EL (cell line): ENCODE measurements at places on chromosomes 1 and 21.
A peak's percentile ranks its signal among the peaks of the same experiment; 100 is the strongest.

- DNase-seq = peak; percentile 92
Observed at GRCh38 chr21:29145354-29145782, 14.9 kb downstream of the MAP3K7CL start.

DNA sequence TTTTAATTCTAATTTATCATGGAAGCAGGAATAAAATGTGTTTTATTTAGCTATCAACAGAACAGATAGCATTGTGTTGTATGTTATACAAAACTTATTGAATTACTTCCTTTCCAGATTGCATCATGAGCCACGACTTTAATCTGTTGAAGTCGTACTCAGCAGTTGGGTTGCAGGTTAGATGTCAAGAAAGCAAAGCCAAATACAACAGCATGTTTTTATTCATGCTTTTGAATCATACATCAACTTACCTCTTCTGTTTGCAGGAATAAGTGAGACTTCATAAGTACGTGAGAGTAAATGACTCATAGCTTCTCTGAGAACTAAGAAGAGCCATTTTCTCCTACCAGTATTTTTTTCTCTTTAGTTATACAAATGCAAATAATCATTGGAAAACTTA is 110.8 kb upstream of the ADGRL4 start:
- no peak for DNase-seq

GRCh38 chr1:50822035-50822776 is 137.9 kb downstream of the FAF1 start:
- no peak for DNase-seq

DNA sequence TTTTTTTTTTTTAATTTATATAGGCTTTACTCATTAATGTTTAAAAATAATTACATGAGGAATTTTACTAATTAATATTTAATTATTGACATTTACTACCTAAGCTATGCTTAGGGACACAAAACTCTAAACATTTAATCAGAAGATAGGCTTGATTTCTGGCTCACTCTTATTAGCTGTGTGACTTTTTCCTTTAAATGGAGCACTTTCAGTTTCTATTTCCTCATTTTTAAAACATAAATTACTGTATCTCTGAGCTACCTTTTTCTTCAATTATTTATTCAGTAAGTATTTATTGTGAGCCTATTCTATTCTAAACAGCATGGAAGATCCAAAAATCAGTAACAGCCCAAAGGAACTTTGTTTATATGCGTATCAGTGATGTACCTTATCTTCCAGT is 40.5 kb downstream of the MAP3K7CL start:
- no peak for DNase-seq

DNA sequence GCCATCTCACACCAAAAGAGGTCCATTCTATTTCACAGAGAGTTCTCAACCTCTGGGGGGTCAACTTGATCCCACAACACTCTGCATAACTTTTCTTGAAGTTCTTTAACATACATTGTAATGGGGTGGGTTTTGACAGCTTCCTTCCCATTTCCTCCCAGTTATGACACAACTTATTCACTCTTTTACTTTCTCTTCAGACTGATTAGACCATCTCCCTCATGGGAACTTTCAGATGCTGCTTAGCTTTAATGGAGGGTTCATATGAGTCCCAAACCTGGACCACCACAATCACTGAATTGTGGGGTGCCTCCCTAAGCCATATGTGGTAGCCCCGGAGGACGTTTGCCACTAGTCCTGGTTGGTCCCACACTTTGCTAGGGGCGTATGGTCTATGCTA is 28.3 kb upstream of the KCNJ15 start:
- no peak for DNase-seq

DNA sequence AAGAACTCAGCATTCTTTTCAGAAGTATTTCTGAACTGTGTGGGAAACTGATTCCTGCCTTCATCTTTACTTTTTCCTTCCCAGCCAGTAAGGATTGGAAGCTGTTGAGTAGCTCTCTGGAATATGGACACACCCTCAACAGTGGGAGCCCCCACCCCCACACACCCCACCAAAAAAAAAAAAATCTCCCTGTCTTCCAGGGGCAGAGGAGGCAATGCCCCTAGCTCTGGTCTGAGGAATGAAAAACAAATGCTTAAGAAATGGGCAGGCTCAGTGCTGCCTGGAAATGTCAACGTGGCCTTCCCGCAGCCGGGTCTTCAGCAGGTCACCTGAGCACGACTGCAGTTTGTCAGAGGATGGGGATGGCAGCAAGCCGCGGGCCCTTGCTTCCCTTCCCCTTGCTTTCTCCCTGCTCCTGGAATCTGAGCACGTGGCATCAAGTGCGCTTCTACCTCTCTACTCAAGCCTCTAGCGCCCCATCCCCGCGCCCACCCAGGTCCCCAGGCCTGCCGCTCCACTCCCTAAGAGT is 479 bp downstream of the RGS16 start:
- DNase-seq = no peak

DNA sequence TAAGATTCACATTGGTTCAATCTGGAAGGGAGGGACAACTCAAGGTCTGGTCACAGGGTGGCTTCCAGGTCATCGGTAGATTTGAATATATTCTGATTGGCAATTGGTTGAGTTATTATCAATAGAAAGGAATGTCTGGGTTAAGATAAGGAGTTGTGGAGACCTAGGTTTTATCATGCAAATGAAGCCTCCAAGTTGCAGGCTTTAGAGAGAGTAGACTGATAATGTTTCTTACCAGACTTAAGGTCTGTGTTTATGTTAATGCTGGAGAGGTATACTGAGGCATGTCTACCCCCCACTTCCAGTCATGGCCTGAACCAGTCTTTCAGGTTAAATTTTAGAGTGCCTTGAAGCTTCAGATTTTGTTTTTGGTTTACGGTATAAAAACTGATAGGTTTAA is 29.7 kb downstream of the USP25 start:
- no peak for DNase-seq

GRCh38 chr1:200405264-200405663 is 4.6 kb downstream of the ZNF281 start:
- DNase-seq = no peak

- peak; percentile 24 for DNase-seq
Observed at GRCh38 chr21:44940116-44940631, 345 bp downstream of the SLX9 start.

- no peak for DNase-seq
Observed at GRCh38 chr21:33022489-33022827, 3.3 kb upstream of the OLIG2 start.
